ENCODE measurements at places on chromosomes 3 and 15. TPM values are rescaled to one million over a fixed set of nuclear protein-coding genes. Genes with fewer than 3 reads are reported as not detected.

GRCh38 chr15:82715003-82715402 is 5.3 kb upstream of the AP3B2 start:
- H3K4me3 ChIP-seq: no peak overlapping the region
- no peak overlapping the region for H3K27ac ChIP-seq
- H3K27me3 ChIP-seq: peaks cover 3% of the 10 kb centered on the region
- no peaks in the 10 kb centered on the region for H3K36me3 ChIP-seq
- H3K4me1 ChIP-seq: peaks cover 5% of the 10 kb centered on the region
- no peak for DNase-seq

DNA sequence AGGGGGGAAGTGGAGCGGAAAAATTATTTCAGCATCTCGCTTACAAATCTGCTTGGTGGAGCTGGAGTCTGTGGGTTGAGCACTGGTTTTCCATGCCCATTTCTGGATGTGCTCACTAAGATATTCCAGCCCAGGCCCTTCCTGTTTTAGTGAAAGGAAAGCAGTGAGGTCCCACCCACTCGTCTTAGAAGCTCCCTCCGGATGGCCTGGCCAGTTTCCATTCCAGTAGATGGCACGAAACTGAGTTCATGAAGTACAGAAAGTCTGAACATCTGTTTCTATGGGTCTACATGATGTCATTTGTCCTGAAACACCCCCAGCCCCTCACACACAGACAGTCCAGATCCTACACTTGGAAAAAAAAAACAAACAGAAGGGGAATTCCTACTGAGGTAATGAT is 31.9 kb upstream of the THSD4 start:
- H3K36me3 ChIP-seq: no peaks in the 10 kb centered on the region
- H3K27me3 ChIP-seq: no peaks in the 10 kb centered on the region
- no peak overlapping the region for H3K4me3 ChIP-seq

DNA sequence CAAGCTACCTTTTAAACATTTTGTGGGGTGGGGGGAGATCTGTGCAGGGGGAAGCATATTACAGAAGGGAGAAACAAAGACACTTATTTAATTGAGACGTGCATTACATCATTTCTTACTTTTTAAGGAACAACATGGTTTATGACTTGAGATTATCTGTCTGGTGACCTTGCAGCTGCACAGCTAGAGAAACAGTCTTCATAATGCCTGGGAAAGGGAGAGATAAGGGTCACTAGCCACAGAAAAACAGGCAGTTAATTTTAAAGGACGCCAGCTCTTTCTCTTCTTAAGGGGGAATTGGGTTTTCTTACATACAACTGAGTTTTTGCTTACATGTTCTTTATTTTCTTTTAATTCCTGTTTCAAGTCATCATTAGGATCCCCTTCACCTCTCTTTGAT is 147.9 kb downstream of the SST start:
- no peak overlapping the region for H3K27ac ChIP-seq
- no peak overlapping the region for H3K4me3 ChIP-seq

GRCh38 chr15:40873694-40874561 is at the start of gene RHOV:
Gene RHOV (minus strand): TSS chr15:40874234. CDS start chr15:40874139, 95 bp downstream.
- H3K36me3 ChIP-seq: no peaks in the 10 kb centered on the region
- H3K4me1 ChIP-seq: peaks cover 5% of the 10 kb centered on the region
- peak; percentile 34 for DNase-seq
- H3K4me3 ChIP-seq: peak within 1 kb of the TSS; percentile 43
- no peak within 1 kb of the TSS for H3K27ac ChIP-seq

GRCh38 chr3:183247011-183247589 is 6.0 kb upstream of the B3GNT5 start:
- peak; percentile 17 for DNase-seq
- H3K27ac ChIP-seq: no peak overlapping the region
- no peaks in the 10 kb centered on the region for H3K4me1 ChIP-seq
- no peak overlapping the region for H3K4me3 ChIP-seq

- H3K4me1 ChIP-seq: peaks cover 31% of the 10 kb centered on the region
- no peak overlapping the region for H3K27ac ChIP-seq
- DNase-seq: no peak
- H3K4me3 ChIP-seq: no peak overlapping the region
Observed at GRCh38 chr3:13213911-13214846, 140.9 kb upstream of the IQSEC1 start.

DNA sequence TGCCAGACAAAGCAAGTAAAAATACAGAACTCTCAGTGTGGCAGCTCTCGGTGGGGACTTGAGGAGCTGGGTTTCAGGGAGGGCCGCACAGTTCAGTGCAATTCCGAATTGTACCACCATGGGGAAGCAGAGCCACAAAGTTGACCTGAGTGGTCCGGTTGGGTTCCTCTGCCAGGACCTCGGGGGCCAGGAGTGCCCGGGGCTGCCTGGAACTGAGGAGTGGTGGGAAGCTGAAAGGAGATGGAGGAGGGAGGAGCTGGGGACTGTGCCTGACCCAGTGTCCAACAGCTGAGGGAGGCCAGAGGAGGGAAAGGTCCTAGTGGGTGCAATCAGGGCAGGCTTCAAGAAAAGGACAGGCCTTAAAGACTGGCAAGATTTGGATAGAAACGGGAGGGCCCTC is 32.2 kb upstream of the TRH start:
- H3K27me3 ChIP-seq: peaks cover 7% of the 10 kb centered on the region
- peak; percentile 19 for DNase-seq
- H3K36me3 ChIP-seq: no peaks in the 10 kb centered on the region
- H3K4me3 ChIP-seq: no peak overlapping the region
- no peaks in the 10 kb centered on the region for H3K4me1 ChIP-seq

DNA sequence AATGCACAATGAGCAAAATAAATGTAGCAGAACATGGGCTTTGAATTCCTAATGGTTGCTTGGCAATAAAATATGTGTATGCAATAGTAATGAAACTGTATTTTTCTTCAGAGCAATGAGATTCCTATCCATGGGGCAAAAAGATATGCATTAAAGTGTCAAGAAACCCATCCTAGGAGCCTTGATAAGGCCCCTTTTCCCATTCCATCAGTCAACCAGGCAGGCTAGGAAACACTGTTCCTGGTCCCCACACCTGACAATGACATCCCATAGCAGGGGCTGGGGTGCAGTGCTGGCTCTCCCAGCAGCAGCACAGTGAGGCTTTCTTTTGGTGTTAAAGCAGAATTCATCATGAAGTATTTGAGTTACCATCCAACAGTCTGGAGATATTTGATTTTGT is 113.3 kb upstream of the AGTR1 start:
- no peak overlapping the region for H3K27ac ChIP-seq
- H3K36me3 ChIP-seq: no peaks in the 10 kb centered on the region
- H3K4me3 ChIP-seq: no peak overlapping the region

GRCh38 chr15:37109168-37109871 is 9.0 kb upstream of the MEIS2 start:
- peaks cover 51% of the 10 kb centered on the region for H3K27me3 ChIP-seq
- no peak for DNase-seq
- no peaks in the 10 kb centered on the region for H3K36me3 ChIP-seq

GRCh38 chr15:66966256-66966655 is 99.1 kb upstream of the SMAD3 start:
- H3K27ac ChIP-seq: no peak overlapping the region
- H3K36me3 ChIP-seq: no peaks in the 10 kb centered on the region
- H3K4me1 ChIP-seq: no peaks in the 10 kb centered on the region

DNA sequence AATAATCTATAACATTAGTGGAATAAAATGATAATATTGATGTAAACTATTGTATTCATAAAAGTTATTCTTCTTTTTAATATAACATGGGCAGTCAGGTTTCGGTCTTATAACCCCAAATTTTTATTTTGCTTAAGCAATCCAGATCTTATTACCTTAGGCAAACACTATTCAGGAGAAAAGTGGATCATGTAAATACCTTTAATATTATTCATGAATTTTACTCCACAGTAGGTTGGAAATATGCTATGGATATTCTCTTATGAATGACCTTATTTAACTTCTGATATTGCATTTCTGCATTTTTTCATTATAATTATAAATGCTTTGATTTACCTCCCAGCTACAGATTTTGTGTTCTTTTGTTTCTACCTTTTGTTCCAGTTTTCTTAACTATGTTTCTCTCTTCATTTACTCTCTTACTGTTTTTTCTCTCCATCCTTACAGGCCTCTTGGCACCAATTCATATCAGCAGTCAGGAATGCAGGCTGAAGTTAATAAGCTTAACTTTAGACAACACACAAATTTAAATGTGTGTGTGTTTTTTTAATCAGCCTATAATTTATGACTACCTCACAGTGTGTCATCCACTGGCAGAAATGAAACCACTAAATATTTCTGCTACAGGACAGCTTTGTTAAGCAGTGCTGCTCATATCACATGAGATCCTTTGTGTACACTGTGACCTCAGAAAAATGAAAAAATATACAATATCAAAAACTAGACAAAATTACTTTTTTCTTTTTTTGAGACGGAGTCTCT is 111.0 kb downstream of the NSUN3 start:
- H3K4me3 ChIP-seq: no peak overlapping the region
- no peaks in the 10 kb centered on the region for H3K27me3 ChIP-seq
- no peaks in the 10 kb centered on the region for H3K4me1 ChIP-seq
- DNase-seq: peak; percentile 81

- H3K4me3 ChIP-seq: no peak overlapping the region
- no peaks in the 10 kb centered on the region for H3K36me3 ChIP-seq
- DNase-seq: no peak
- no peak overlapping the region for H3K27ac ChIP-seq
- no peaks in the 10 kb centered on the region for H3K27me3 ChIP-seq
Observed at GRCh38 chr3:158773166-158773565, 28.7 kb upstream of the MFSD1 start.

The SYNM gene
- 10.1 TPM for total RNA-seq

The CDHR4 gene
- total RNA-seq: not detected

The TMCO5A gene
- not detected for total RNA-seq

The HTR3E gene
- total RNA-seq: not detected

The CAV3 gene
- total RNA-seq: not detected

The ATP2B2 gene
- 0.05 TPM for total RNA-seq
